ENCODE measurements at places on chromosomes 7 and 10.

- DNase-seq = no peak
Measured at GRCh38 chr10:62506371-62506770, 132.2 kb downstream of the ZNF365 start.

DNA sequence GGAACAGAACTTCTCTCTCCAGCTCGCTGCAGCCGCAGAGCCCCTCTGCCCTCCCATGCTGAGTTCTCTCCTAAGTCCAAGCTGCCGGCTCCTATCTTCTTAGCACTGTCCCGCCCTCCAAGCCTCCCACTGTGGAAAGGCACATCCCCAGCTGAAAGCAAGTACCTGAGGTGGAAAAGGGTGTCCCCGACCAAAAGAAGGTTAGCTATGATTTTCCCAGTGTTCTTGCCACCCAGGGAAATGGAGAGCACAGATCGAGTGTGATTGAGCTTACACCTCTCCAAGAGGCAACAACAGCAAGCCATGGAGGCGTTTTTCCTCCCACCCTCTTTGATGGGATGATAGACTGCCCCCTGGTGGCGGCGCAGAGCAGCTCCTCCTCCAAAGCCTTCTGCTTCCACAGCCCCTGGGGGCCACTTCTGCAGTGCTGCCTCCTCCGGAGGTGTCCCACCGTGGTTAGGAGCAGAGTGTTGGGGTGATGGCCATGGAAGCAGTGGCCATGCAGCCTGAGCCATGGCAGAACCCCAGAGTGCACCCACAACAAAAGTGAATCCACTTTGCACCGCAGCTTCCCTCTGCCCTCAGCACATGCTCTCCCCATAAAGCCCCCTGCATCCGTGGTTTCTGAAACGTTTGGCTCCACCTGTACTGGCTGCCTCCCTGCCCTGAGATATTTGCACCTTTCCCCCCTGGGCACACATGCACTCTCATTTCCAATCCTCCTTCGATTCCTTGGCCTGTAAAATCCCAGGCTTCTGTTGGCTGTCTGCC is 143.1 kb upstream of the STK17A start:
- peak; percentile 49 for DNase-seq

GRCh38 chr10:6581778-6582228 is 1.7 kb upstream of the PRKCQ start:
- no peak for DNase-seq

DNA sequence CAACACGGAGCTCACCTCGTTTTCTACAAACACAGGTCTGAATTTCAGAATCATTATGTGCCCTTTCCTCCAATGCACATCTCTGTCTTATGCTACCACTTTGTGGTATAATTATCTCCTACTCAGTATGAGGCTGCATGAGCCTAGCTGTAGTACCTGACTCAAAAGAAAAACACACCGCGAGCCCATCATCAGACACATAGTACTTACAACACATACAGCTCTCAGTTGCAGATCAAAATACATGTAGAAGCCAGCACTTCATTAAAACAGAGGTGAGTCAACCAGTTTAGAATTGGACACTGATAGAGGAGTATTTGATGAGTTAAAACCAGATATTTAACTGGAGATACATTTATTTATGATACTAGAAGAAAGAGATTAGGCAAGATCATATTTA is 1.4 kb upstream of the RTKN2 start:
- no peak for DNase-seq
